Motor neuron (in vitro differentiated cells): ENCODE measurements at places on chromosomes 6 and 20.

DNA sequence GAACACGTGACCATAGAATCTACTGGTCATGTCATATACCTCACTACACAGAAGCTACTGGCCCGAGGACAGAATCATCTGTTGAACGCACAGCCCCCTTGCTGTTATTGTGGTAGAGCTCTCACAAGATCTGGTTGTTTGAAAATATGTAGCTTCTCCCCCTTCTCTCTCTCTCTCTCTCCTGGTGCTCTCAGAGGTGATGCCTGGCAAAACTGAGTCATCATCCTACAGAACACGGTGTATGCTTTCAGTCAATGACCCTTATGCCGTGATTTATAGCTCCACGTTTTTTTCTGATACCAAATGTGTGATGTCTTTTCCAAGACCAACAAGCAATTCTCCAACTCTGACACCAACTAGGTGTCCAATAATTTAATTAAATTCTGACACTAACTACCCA lies 13.0 kb upstream of the RBM24 start:
- ATAC-seq = no peak

- no peak for ATAC-seq
Measured at GRCh38 chr6:62146954-62147853, 138.8 kb downstream of the KHDRBS2 start.

DNA sequence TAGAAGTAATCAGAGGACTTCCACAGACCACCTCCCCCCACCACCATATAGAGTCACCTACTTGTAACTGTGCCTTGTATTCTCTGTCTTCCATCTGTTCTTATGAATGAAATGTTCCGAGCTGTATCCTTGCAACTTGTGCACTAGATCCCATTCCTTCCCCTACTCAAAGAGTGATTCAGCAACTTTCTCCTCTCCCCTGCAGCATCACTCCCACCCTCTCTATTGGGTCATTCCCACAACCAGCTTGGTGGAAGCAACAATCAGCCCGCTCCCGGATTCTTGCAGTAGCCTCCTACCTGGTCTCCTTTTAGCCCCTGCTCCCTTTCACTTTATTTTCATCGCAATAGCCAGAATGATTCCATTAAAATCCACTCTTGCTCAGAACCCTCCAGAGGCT lies 34.9 kb upstream of the REV3L start:
- ATAC-seq = peak; percentile 57

GRCh38 chr6:106360989-106361430 lies 493 bp downstream of the CRYBG1 start:
- ATAC-seq = no peak

- no peak for ATAC-seq
Measured at GRCh38 chr6:105833959-105834947, 251.9 kb upstream of the PRDM1 start.

DNA sequence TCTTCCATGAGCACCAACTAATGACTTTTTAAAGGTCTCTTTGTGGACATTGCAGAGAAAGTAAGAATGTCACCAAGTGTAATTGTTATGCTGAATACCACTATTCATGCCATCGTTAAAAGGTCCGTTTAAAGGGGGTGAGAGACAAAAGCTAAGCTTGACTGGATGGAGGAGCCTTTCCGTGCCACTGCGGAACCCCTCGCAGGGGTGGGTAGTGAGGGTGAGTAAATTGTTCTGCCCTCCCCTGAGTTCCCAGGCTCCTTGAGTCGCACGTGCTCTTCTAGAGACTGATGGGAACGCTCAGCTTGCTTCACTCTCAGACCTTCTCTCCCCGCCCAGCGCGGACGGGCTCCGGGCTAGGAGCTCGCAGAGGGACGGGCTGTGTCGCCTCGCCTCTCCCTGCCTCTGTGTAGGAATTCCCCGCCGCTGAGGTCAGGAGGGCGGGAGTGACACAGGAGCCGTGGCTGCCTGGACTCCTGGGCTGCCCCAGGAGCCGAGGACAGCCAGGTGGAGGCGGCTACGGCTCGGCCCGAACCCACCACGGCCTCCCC lies 314.8 kb upstream of the QKI start:
- peak; percentile 97 for ATAC-seq
